NCI-H2081 treated with DMSO at 0.1 percent for 48 hours (cell line): ENCODE measurements at places on chromosomes 7 and 10.

- no peak for DNase-seq
Measured at GRCh38 chr7:157541295-157542067, 204.7 kb downstream of the DNAJB6 start.

GRCh38 chr10:83734278-83734677 is 405.0 kb upstream of the GHITM start:
- no peak for DNase-seq

DNA sequence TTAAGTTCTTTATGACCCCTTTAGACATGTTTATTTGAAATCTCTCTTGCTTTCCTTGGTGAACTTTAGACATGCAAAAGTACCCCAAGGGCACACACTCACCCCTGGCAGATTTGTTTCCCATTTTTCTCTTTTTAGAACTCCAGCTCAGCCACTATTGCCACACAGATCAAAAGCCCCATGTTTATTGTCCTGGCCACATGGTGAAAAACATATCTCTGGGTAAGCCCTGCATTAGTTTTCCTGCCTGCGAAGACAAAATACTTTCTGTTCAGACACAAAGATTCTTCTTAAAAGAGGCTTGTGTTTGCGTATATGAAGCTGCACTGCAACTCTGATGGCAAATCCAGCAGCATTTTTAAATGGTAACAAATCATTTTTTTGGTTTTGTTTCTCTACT is 200.0 kb downstream of the POLR1F start:
- DNase-seq: no peak

- DNase-seq: no peak
Measured at GRCh38 chr10:72087969-72088888, at the start of gene SPOCK2. SPOCK2 (minus strand) TSS chr10:72088551; CDS start chr10:72088328, 223 bp downstream.

GRCh38 chr7:84139986-84140729 is 54.4 kb downstream of the SEMA3A start:
- DNase-seq: no peak

GRCh38 chr10:100568912-100569311 is 33.2 kb downstream of the HIF1AN start:
- no peak for DNase-seq

GRCh38 chr7:732094-732541 is 5.0 kb upstream of the PRKAR1B start:
- no peak for DNase-seq

DNA sequence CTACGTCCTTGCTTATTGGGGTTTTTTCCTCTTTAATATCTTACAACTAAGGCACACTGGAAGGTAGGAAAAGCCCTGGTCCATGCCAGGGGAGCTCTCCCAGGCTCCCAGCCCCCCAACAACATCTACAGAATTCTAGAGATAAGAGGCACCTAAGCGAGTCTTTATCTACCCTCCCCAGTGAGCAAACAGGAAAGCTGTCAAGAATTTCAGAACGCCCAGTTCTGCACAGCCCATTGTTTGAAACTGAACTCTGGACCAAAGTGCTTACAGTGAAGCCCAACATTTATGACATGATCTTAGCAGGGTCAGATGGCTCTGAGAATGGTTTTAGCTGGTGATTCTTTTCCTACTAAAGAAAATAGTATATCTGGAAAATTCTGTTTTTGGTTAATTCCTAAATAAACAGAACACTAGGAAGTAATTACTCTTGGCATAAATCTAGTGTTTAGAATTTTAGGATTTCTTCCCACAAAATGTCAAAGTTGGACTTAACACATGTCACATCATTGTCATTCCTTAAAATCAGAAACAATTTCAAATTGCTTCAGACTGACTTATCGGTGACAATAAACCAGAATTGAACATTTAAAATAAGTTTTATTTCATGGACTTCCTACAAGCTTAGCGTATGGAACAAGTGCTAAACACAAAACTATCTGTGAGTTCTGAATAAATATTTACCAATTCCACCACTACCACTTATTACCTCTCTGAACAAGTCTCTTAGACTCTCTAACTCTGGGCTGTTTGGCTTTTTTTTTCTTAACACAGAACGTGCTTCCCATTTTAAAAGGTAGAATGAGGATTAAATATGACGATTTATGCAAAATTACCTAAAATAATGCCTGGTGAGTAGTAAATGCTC is 31.3 kb upstream of the RNF32 start:
- no peak for DNase-seq

DNA sequence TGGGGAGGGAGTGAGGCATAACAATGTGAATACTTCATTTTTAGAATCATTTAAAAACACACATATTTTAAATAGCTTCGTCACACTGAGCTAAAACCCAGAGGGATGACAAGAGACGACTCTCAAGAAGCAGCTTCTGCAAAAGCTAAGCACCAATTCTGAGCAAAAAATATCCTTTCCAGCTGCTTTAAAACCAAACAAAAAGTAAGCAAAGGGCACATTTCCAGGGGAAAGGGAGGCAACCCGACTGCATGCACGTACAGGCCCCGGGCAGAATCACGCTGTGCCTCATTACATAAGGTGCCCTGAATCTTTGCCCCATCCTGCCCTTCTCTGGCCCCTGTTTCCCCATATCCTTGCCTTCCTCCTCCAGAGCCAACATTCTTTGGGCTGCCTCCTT is 78.4 kb downstream of the DGKI start:
- DNase-seq: no peak

DNA sequence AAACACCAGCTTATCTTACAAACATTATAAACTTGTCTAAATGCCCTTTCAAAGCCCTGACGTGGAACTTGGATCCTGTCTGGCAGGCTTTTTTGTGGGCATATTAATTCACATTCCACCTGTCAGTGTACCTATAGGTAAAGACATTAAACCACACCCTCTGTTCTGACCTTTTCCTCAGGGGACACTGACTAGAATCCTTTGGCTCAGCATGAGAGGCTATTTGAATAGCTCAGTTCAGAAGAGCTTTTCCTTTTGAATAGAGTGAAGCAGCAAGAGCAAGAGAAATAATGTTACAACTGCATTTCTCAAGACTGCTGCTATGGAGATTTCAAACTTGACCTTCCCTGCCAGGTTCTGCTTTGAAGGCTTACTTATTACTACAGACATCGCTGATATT is 76.9 kb downstream of the CYP51A1 start:
- peak; percentile 7 for DNase-seq
